ENCODE measurements at places on chromosomes 1 and 21. TPM values are rescaled to one million over a fixed set of nuclear protein-coding genes. Genes with fewer than 3 reads are reported as not detected.

- DNase-seq, result no peak
Measured at GRCh38 chr1:44605914-44606615, 68.2 kb downstream of the TMEM53 start.

DNA sequence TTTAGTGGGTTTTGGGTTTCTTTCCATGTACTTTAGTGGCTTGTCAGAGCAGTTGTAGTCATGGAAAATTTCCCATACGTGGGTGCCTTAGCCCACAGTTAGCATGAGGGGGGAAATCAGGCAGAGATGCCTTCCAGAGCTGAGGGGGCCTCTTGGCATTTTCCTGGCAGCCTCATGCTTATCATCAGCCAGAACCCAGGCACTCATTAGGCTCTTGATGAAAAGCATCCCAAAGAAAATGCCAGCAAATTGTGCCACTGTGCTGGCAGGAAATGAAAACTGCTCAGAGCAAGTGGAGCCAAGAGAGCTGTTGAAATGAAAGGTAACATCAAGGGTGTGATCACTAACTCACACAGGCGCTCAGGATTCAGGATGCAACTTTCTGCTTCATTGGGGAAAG is 128.0 kb downstream of the TNNI3K start:
- no peak for DNase-seq

DNA sequence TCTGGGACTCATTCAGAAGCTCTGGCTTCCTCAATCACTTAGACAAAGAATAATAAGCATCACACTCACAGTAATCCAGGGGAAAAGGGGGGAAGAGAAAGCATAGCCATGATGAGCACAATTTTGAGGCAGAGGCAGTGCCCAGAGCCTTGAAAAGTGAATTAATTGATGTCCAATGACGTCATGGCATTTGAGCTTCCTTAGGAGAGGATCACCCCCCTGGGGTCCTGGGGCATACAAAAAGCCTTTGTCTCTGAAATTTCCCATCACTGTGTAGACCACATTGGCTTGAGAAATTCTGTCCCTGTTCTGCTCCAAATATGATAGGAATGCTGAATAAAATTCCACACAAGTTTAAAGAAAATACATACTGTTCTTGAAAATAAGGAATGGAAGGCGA is 84.3 kb upstream of the COA6 start:
- DNase-seq, result no peak

GRCh38 chr1:172756024-172756423 is 97.1 kb downstream of the FASLG start:
- DNase-seq, result no peak

DNA sequence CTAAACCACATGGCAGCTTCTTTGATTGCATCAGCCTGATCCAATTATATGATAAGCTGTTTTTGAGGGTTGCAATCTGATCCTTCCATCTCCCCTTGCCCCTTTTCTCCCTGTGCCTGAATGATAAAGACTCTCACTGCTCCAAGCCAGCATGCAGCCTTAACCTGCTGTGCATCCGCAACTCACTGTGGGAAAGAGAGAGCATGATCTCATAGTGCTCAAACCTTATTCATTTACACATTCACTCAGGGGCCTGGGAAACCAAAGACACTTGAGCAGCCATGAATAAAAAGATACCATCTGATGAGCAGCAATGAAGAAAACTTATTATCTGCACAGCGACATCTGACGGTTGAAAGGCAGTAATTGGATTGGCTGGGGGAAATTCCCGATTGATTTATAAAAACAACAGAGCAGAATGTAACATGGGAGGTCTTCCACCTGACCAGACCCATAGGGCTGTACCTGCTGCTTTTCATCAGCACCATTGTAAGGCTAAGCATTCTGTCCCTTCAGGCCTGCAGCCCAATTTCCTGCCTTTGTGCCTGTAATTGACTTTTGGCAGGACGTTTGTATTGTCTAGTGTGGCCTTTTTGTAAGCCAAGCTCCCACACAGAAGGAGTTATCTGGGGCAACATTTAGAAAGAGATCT is 62.5 kb downstream of the KIAA0040 start:
- no peak for DNase-seq

TINAGL1 gene
- 85.9 TPM for total RNA-seq
